ENCODE measurements at places on chromosomes 13 and 19. TPM values are rescaled to one million over a fixed set of nuclear protein-coding genes. Genes with fewer than 3 reads are reported as not detected.

Gene C19orf25
- 38.1 TPM for total RNA-seq

Gene FFAR1
- total RNA-seq = not detected

Gene CEACAM4
- total RNA-seq = 1.2 TPM

Gene SLC10A2
- 0.16 TPM for total RNA-seq
